ENCODE measurements at places on chromosomes 12 and 14.

GRCh38 chr14:78683206-78683605 lies 513.0 kb downstream of the NRXN3 start:
- DNase-seq: no peak

DNA sequence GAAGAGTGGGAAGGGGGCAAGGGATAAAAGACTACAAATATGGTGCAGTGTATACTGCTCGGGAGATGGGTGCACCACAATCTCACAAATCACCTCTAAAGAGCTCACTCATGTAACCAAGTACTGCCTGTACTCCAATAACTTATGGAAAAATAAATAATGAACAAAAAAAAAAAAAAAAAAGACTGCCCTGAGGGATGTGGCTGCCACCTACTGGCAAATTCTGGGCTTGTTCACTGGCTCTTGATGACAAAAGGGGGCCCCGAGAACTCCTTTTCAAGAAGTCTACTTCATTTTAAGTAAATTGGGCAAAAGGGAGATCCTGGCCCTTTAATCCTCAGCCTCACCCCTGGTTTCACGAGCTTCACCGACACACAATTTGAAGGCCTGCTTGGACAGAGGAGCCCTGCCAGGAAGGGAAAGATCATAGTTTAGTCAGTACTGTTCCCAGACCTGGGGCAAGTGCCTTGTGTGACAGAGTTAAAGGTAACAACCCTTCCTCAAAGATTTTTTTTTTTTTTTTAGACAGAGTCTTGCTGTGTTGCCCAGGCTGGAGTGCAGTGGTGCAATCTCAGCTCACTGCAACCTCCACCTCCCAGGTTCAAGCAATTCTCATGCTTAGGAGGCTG lies 26.1 kb upstream of the STAC3 start:
- DNase-seq: peak; percentile 79

GRCh38 chr12:11901701-11902524 lies 168.8 kb upstream of the BCL2L14 start:
- no peak for DNase-seq

DNA sequence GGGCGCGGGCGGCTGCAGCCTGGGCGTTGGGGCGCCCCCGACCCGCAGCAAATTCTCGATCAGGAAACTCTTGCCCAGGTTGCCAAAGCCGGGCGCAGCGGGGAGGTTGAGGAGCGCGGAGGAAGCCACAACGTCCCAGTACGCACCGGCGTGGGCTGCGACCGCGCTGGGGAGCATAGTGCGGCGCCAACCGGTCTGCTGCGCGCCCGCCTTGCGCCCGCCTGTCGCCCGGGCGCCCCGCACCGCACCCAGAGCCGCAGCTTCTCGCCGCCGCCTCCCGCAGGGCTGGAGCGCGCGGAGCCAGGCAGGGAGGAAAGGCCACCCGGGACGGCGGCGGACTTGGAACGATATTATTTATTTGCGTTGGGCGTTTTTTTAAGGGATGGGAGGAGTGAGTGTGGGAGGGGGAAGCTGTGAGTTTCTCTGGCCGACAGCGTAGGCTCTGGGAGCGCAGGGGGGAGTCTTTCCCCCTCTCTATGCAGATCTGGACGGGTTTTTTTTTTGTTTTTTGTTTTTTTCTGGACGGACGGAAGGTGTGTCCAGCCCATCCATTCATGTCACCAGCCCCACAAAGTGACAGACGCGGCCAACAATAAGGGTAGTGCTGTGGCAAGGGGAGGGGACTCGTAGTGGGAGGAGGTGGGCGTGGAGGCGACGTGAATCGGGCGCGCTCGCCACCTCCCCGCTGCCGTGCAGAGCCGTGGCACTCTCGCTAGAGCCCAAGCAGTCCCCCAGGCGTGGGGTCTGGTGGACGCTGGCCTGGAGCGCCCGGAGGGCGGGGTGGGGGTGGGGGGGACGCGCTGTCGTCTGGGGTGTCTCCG lies at the start of gene DBX2:
DBX2 (minus strand) TSS at position 349 of the 821 bp plus-strand sequence; CDS start at position 177, 172 bp downstream.
- DNase-seq: no peak

- DNase-seq: no peak
These were observed 210.4 kb downstream of the SPTSSA start for GRCh38 chr14:34251662-34252061.

- no peak for DNase-seq
These were observed 1341.4 kb downstream of the FSCB start for GRCh38 chr14:43165651-43166050.

DNA sequence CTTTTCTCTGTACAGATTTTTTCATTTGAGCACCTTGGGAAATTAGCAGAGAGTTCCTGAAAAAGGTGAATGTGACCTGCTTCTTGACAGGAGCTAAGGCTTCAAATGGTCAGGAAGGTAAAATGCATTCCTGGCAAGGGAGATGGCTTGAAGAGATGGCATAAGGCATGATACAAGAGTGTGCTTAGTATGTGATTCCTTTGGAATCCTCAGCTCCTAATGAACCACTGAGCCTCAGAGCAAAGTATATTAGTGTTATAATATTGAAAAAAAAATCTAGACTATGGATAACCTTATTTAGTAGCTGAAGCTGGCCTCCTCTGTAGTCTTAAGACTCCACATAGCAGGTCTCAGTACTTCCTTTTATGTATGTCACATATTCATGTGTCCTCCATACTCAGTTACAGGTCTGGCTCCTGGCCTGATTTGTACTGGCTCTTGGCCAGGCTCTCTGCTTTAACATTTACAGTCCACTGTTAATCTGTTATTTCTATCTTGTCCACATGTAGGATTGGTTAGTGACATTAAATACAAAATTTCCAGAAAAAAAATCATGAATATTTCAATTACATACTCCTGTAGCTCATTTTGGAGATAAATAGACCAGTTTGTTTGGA lies 17.9 kb downstream of the TOGARAM1 start:
- DNase-seq: peak; percentile 56

- no peak for DNase-seq
These were observed 105.5 kb upstream of the PRB2 start for GRCh38 chr12:11500861-11501230.

DNA sequence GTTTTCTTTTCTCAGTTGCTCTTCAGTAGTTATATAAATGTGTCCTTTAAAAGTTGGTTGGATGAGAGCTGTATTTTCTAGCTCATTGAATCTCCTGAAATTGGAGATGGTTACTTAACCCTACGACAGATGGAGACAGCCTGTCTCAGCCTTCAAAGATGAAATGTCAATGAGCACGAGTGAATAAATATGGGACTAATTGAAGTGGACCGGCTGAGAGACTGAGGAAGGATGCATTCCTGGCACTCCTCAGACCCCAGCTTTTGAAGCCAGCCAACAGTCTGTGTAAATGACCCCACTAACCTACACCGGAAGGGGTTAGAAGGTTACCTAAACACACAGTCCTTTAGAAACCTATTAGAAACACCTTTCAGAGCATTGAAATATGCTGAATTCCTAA lies 46.6 kb downstream of the PDZRN4 start:
- no peak for DNase-seq

- DNase-seq: no peak
These were observed 116.4 kb downstream of the NTF3 start for GRCh38 chr12:5548152-5548943.

GRCh38 chr12:83665634-83666218 lies 979.0 kb downstream of the TMTC2 start:
- no peak for DNase-seq

GRCh38 chr12:24853094-24853493 lies 95.8 kb downstream of the BCAT1 start:
- no peak for DNase-seq

DNA sequence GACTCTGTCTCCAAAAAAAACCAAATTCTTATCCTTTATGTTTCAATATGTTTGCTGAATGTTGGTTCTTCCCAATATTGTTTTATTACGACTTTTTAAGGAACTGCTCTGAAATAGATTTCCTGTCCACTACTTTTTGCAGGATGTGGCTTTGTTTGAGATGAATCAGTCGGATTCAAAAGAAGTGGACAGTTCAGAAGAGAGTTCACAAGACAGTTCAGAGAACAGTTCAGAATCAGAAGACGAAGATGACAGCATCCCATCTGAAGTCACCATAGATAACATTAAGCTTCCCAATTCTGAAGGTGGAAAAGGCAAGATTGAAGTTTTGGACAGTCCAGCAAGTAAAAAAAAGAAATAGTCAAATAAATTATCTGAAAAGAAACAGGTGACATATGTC lies 8.2 kb downstream of the NOPCHAP1 start:
- no peak for DNase-seq

- DNase-seq: peak; percentile 88
These were observed 16.4 kb upstream of the NCOR2 start for GRCh38 chr12:124583854-124584253.

GRCh38 chr14:76117789-76118484 lies 33.8 kb upstream of the GPATCH2L start:
- DNase-seq: no peak

DNA sequence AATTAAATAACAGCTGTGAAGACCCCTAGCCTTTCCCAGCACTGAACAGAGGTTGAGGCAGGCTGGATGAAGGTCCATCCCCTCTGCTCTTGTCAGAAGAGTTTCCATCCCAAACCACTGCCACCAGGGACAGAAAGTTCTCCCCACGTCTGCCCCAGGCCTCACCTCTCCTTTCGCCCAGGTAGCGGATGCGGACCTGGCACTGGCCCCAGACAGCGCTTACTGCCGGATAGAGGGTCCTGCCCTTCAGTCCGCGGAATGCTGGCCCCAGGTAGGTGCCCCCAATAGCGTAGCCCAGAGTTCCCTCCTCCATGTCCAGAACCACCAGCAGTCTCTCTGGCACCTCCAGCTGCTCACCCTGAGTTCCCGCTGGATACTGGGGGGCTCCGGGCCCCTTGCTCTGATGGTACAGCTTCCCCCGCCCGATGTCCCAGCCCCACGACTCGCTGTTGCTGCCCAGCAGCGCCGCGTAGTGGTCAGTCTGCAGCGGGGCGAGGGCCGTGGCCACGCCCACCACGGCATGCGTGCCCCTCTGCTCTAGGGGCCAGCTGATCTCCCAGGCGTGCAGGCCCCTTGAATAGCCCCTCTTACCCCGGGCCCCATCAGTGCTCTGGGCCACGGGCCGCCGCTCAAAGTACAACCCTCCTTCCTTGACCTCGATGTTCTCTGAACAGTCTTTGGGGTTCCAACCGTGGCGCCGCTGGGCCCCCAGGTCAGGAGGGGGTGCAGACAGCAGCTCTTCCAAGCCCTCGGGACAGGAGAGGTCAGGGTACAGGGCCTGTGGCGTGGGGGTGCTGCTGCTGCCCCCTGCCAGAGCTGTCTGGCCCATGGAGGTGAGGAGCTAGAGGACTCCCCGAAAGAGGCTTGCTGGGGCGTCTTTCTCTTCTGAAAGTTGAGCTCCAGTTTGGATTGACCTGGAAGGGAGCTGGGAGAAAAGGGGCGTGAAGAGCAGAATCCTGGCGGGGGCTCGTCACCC lies 742 bp downstream of the SPSB2 start:
- DNase-seq: peak; percentile 93

DNA sequence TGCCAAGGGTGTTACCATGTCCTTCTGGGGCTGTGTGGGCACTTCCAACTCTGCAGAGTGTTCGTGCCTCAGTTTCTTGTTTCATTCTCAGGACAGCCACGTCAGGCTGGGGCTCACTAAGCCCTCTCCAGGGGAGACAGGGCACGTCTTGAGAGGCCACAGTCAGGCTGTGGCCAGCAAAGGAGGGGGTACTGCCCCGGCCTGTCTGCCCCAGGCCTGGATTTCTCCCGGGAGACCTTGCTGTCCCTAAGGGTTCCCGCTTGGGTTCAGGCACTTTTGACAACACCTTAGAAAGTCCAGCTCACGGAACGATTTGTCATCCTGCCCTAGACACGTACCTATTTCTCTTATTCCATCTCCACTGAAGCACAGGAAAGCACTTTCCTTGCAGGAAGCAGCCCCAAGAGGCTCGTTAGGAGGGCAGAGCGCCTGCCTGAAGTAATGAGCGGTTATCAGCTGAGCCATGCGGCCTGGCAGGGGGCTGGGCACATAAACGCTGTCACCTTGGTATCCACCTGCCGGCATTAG lies 290.4 kb upstream of the RTL1 start:
- no peak for DNase-seq

GRCh38 chr12:124191966-124192365 lies 102.9 kb upstream of the RFLNA start:
- no peak for DNase-seq

GRCh38 chr14:104930526-104931303 lies 6.0 kb downstream of the PLD4 start:
- DNase-seq: no peak

- DNase-seq: peak; percentile 86
These were observed 35.4 kb upstream of the RNASE3 start for GRCh38 chr14:20855652-20856291.

- no peak for DNase-seq
These were observed 371.8 kb upstream of the PRICKLE1 start for GRCh38 chr12:42961395-42961794.

DNA sequence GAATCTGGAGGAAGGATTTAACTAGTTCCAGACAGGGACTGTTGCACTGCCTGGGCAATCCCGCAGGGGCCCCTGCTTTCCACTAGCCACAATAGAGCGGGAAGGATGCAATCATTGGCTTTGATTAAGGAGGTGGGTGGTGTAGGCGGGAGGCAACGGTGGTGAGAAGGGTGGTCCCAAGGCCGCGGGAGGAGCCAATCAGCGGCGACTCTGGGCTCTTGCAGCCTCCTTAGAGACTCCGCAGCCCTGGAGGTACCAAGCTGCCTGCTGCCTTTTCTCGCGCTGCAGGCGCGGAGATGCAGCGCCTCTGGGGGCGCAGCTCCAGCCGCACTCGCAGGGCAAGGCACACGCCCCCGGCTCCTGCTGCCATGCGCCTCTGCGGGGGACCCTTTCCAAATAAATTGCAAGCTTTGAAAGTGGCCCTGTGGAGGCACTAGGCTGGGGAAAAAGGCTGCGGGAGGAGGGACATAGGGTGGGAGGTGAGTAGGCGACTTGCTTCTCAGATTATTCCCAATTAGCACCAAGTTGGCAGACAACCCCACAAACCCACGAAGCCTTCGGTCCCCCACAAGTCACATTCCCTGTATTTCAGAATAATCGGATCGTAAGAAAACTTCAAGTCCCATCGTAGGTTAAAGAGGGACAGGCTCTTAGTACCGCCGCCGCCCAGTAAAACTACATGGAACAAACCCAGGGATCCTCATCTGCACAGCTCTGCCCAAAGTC lies 858 bp upstream of the KCNA1 start:
- DNase-seq: no peak

- DNase-seq: no peak
These were observed 32.9 kb downstream of the ZFYVE21 start for GRCh38 chr14:103748534-103748857.

DNA sequence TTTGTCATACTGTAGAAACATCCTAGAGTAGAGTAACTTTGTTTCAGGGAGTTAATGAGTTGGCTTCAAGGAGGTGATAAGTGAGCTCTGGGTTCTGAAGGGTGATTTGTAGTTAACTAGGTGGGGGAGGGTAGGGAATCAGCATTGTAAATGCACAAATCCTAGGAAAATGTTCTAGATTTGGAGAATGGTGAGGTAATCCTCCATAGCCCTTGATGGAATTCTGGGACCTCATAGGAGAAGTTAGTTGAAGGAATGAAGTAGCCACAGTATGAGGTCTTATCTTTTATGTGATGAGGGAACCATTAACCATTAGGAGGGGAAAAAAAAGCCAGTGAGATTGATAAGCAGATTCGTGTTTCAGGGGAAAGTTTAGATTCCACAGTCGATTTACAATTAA lies 8.0 kb downstream of the CNOT2 start:
- peak; percentile 41 for DNase-seq

GRCh38 chr14:89844508-89844907 lies 110.0 kb downstream of the EFCAB11 start:
- no peak for DNase-seq

Data from Karpas-422 (cell line).